Ammon's horn (tissue), 1 donor: ENCODE measurements at places on chromosomes 1 and 21.

- DNase-seq = no peak
Observed at GRCh38 chr1:54459726-54460191, 53.6 kb upstream of the SSBP3 start.

DNA sequence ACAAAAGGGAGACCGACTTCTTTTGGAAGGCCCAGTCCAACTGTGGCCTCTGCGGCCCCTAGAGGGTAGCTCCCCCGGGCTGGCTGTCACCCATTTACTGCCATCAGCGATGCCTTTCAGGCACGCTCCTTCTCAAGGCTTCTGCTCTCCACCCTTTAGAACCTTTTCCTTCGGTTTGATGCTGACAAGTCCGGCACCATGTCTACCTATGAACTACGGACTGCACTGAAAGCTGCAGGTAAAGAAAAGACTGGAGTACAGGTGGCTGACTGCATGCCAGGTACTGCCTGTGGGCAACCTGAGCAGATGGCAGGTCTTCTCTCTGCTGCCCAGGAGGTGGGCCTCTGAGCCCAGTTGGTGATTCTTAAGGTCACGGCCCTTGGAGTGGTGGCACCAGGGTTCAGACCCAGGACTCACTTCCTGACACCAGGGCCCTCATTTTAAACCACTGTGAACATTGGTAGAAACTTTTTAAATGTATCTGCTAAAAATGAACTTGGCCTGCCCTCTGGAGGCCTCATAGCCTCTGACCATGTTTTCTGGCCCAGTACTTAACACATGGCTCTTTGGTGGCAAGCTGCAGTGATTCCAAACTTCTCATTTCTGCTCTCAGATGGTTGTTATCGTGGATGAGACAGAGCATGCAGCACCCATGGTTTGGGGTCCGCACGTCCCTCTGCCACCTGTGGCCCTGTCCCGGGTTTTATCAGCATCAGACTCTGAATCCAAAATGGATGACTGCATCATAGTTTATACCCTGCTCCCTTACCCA lies 45.7 kb downstream of the CAPN9 start:
- DNase-seq = no peak

DNA sequence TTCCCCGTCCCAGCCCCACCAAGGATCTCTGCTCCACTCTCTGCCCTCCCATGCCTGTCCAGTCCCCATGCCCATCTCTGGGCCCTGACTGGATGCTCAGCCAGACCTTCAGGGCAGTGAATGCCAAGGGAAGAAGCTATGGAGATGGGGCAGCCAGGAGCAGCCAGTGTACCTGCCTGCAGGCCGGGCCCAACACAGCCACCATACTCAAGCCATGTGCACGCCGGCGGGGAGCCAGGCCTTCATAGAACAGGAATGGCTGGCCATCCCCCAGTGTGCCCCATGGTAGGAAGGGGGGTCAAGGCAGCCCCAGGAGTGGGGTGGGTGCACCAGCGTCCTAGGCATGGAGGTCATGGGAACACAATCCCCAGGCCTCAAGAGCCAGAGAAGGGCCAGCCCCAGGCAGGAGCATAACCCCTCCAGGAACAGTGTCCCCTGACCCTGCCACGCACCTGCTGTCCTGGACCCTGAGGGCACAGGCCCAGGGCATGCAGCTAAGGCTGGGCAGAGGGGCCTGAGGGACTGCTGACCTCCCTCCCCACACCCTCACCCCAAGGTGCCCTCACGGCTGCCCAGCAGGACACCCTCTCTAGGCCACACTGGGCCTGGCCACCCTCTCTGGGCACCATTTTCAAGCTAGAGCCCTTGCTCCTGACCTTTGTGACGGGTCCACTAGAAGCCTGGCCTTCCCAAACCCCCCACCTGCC lies 20.3 kb upstream of the ARF1 start:
- no peak for DNase-seq

DNA sequence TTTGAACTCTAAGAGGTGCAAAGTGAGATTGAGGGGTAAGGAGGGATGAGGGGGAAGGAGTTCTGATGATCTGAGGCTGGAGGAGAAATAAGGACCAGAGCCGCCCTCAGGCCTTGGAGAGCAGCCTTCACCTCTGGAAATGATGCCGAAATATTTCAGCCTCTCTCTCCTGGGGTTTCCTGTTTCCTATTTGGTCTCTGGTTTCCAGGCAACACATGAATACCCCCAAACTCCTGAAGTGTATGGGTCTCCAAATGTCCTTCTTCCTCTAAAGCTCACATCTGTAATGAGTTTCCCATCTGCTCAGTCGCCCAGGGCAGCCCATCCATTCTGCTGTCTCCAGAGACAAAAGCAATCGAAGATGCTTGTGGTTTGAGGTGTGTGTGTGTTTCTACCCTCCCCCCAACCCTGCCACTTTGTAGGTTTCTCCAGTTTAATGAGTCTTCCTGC lies 52.0 kb upstream of the FAM20B start:
- DNase-seq = no peak

GRCh38 chr1:18957136-18957521 lies 653 bp upstream of the IFFO2 start:
- no peak for DNase-seq

- no peak for DNase-seq
Observed at GRCh38 chr1:240030236-240030635, 61.4 kb upstream of the FMN2 start.

- DNase-seq = no peak
Observed at GRCh38 chr21:45966791-45967394, 14.7 kb upstream of the COL6A1 start.

DNA sequence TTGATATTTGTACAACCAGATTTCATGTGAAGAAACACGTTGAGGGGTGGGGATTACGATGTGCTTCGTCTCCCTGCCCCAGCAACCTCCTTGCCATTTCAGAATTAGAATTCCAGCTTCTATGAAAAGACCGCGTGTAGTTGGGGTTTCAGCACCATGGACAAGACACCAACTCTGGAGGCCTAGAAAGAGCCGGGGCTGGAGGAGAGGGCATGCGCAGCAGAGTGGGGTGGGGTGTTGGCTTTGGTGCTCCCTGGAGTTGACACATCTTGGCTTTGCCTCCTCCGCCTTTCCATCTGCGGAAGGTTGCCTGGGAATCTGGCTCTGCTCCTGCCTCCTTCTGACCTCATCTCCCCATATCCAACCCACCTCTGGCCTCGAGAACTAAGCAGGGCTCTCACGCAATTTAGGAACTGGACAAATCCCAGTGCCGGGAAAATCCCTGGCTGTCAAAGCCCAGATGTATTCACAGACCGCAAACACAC lies 11.8 kb downstream of the HTR6 start:
- DNase-seq = no peak

DNA sequence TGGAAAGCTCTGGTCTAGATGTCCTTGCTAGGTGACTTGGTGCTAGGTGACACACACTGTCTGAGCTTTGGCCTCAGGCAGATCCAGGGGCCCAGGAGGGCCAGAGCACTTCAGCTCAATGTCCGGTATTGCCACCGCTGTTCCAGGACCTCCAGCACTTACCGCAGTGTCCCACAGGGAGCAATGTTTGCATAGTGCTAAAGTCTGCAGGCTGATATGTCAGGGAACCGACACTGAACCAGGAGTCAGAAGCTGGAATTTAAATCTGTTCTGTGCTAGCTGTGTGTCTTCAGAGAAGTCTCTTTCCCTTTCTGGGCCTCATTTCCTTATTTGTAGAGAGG lies 19.3 kb downstream of the DHCR24 start:
- no peak for DNase-seq

DNA sequence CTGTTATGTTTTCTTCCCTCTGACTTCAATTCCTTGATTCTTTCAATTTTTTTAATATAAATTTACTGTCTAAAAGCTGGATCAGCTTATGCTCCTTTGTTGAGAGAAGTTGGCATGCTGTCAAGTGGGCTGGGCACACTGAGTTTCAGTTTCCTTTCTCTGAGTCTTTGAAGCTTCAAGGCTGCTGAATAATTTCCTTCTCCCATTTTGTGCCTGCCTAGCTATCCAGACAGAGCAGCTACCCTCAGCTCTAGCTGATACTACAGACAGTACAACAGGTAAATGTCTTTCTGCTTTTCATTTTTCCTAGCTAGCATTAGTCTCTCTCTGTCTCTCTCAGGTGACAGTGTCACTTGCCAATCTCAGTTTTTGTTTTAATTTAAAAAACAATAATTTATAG lies at the start of gene IFI44:
TSS of gene IFI44 (plus strand) at position 204 of the 400 bp plus-strand sequence. CDS start 365 bp downstream, outside the sequence.
- DNase-seq = peak; percentile 86

DNA sequence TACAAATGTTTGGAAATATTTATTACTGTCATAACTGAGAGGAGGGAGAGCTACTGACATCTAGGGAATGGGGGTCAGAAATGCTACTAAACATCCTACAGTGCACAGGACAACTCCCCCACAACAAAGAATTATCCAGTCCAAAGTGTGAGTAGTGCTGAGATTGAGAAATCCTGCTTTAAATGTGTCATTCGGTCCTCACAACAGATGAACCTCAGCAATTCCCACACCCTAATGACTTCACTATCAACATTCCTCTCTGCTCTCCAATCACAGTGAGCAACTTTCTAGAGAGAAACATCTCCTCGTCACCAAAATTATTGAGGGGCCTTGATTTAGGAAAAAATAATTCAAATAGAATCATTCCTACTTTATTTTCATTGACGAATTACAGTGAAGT lies 18.0 kb downstream of the OMA1 start:
- peak; percentile 12 for DNase-seq

DNA sequence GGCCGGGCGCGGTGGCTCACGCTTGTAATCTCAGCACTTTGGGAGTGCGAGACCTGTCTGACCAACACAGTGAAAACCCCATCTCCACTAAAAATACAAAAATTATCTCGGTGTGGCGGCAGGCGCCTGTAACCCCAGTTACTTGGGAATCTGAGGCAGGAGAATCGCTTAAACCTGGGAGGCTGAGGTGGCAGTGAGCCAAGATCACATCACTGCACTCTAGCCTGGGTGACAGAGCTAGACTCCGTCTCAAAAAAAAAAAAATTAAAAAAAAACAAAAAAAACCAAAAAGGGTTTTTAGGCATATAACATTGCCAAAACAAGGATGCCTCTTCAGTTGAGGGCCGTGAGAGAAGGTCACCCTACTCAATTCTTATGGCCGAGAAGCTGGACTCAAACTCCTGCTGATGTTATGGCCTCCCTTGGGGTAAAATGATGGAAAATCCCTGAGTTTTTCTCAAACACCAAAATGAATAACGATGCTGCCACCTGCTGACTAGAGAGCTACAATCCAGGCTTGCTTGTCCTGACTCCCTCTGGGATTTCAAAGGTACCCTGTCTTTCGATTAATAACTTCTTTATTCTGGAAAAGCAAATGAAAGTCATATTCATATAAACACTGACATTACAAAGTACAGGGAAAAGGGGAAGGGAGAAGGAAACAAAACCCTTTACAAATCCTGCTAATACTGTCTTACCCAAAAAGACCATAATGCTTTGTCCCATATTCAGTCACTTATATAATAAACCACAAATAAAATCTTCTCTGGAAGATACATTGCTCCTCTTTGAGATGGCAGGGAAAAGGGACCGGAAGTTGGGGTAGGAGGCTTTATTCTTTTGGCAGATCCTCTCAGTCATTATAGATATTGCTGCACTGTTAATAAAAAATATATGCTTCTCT lies 10.7 kb downstream of the RAB42 start:
- peak; percentile 88 for DNase-seq

GRCh38 chr1:87084244-87084836 lies 169.9 kb downstream of the HS2ST1 start:
- no peak for DNase-seq

DNA sequence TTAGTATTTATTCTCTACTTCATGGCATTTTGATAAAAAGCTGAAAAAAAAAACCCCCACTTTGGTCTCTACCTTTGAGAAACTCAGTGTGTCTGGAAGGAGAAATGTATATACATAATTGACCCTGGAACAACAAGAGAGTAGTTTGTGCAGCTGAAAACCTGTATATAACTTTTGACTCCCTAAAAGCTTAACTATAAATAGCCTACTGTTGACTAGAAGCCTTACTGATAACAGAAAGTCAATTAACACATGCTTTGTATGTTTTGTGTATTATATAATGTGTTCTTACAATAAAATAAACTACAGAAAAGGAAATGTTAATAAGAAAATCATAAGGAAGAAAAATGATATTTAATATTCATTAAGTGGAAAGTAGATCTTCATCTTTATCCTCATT lies 88.0 kb downstream of the NEK7 start:
- DNase-seq = no peak

GRCh38 chr1:212457740-212458338 lies 25.1 kb downstream of the NENF start:
- no peak for DNase-seq

GRCh38 chr1:147080006-147080661 lies 92.1 kb downstream of the PRKAB2 start:
- no peak for DNase-seq

DNA sequence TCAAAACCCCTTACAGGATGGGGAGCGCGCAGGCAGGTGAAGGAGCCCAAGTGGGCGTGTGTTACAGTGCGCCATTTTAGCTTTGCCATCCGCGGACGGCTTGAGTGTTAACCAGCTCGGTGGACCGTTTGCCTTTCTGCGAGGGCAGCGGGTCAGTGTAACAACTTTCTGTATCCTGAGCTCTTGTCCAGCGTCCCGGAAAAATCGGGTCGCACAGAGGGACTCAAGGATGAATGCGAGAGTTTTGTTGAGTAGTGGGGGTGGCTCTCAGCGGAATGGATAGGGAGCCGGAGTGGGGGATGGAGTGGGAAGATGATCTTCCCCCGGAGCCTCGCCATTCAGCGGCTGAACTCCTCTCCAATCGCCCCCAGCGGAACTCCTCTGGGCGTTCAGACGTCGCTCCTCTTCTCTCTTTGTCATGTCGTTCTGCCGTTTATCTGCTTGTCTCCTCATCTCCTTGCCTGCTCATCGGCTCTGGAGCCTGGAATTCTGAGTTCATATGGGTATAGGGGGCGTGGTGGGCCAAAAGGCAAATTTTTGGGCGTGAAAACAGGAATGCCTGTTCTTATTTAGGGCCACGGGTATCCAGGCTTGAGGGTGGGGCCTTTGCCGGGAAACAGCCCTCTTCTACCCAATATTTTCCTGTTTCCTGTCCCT lies 295.4 kb downstream of the CTH start:
- no peak for DNase-seq

DNA sequence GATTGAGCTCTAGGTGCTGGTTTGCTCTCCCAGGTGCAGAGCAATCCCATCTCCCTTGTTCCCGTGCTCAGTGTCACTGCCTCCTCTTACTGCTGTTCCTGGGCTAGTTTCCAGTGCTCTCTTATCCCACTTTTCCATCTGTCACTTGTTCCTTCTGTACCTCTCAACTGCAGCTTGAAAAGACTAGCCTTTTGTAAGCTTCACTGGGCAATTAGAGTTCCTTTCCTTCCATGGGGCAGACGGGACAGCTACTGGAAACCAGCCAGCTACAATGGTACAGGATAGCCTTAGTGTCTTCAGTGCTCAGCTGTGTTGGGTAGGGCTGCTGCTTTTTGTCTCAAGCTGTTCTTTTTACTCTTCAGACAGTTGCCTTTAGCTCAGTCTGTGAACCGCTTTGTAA lies 31.6 kb downstream of the AGT start:
- peak; percentile 83 for DNase-seq

- DNase-seq = no peak
Observed at GRCh38 chr1:186244825-186245224, 130.2 kb downstream of the TPR start.

- no peak for DNase-seq
Observed at GRCh38 chr1:153238527-153238926, 21.0 kb upstream of the LORICRIN start.

GRCh38 chr1:72186733-72187307 lies 95.5 kb downstream of the NEGR1 start:
- peak; percentile 31 for DNase-seq

GRCh38 chr1:92509619-92510018 lies 22.9 kb upstream of the GFI1 start:
- no peak for DNase-seq

- DNase-seq = no peak
Observed at GRCh38 chr1:41713557-41714327, 205.0 kb downstream of the HIVEP3 start.

GRCh38 chr21:28587748-28588147 lies 404.9 kb downstream of the LTN1 start:
- no peak for DNase-seq

- DNase-seq = no peak
Observed at GRCh38 chr1:41213341-41213740, 28.8 kb downstream of the SCMH1 start.
